ENCODE measurements at places on chromosomes 12 and 14.

- DNase-seq, result no peak
These were observed 1.0 kb downstream of the NACA start for GRCh38 chr12:56723889-56724700.

DNA sequence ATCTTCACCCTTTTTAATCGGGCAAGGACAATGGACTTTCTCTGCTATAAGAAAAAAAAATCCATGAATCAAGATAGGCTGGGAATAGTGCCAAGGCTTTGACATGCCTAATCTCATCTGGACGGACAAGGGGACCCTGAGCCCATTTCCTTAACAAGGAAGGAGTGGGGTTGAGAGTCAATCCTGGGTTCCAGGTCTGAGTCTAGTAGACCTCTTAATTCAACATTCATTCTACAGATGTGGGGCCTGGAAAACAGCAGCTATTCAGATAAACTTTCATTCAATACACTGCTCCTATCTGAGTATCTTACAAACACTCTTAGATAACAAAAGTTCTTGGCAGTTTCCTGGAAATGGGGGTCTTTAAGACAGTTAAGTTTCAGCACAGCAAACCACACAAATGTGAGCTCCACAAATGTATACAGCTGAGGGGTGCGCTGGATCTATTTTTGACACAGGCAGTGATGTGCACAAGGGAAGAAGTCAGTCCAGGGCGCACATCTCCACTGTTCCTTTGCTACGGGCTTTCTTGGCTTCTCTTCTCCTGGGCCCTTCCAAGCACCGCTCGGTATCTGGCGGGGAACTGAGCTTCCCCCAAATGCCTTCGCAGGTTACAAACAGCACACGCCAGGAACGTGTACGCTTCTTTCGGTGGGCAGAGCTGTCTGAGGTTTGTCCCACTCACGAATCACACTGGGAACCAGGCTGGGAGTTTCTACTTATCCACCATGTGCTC is 82.2 kb upstream of the GPR68 start:
- no peak for DNase-seq

GRCh38 chr14:48401321-48401720 is 725.9 kb upstream of the MDGA2 start:
- no peak for DNase-seq

DNA sequence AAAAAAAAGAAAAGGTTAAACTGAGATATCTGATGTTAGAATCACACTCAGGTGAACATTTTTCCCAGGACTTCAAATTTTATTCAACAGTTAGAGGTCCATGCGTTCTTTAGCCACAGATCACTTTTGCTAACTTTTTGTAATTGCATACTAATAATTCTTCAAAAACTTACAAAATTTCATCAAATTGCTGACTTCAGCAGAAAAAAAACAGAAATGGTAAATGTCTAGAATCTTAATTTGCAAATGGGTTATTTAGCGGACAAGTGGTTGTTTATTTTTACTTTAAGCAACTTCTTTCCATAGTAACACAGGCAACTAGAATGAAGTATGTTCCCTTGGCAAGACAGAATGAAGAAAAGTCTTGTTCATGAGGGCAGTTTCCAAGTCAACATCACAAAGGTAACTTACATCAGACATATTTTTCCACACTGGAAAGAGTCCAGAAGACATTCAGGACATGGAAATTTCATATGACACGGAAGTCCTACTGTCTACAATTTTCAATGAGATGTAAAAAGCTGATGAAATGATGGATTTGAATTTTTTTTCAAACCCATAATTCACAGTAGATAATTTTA is 62.5 kb upstream of the SOX5 start:
- DNase-seq, result no peak

DNA sequence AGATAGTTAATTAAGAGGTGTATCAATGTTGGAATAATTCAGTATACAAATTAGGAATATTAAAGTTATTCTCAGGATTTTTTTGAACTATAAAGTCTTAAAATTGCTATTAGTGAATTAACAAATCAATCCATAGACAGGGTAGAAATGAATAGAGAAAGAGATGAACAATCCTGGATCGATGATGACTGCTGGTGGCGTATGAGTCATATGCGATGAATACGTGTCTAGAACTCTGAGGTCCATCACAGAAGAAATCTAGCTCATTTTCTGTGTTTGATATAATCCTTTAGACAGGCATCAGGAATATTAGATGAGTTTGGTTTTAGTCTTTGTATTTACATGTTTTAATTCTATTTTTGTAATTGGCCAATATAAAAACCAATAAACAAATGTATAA is 85.4 kb upstream of the RTL1 start:
- DNase-seq, result no peak

DNA sequence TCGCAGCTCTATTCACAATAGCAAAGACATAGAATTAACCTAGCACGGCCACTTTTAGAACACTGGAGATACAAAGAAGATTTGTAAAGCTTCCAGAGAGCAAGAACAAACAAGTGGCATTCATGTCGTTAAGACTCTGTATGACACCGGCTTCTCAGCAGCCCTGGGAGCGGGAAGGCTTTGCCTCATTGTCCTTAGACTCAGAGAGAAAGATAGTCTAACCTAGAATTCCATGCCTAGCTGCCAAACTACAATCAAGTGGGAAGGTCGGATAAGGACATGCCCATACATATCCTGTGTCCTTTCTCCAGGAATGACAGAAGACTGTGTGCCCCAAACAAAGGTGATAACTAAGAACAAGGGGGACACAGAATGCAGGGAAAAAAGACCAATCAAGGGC is 1038.3 kb downstream of the BCL11B start:
- DNase-seq, result no peak

DNA sequence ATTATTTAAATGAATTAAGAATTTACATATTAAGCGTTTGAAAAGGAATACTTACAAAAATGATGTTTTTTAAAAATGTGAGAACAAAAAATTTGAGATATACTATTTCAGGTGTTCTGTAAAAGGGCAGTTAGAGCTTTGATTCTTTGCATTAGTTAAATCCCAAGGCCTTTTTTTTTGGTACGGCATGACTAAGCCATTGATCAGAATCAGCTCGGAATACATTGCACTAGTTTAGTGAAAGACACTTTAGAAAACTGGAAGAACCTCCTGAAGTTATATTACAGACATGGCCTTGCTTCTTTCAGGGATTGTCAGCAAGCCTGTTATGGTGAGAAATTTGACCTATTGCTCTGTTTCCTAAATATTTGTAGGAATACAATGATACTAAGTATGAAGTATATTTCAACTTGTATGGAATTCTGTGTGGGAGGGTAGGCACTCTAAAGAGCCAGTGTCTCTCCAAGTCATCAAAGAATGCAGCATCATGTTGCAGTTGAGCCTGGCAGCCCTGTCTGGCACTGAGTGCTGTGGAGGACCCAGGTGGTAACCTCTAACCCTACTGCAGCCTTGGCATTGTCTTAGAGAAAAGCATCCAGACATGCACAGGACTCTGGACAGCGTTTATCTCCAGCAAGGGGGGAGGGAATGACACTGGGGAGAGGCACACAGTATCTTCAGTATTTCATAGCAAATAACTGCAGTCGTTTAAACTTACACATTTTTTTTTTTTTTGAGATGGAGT is 1.5 kb downstream of the KLC1 start:
- DNase-seq, result no peak

DNA sequence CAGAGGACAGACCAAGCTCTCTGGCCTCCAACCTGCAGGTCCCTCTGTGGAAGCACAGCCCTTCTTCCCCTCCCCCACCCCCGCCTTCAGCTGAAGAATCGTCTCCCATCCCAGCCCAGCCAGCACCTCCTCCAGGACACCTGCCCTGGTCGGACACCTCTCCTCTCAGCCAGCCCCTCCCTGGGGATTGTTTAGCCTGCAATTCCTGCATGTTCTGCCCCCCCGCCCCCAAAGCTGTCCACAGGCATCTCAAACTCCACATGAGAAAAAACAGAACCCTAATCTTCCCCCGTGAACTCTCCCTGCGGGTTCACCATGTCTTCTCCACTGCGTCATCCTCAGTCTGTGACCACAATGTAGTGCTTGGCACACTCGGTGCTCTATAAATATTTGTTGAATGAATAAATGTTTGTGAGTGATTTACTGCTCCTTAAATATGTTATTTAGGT is 24.1 kb downstream of the PRIMA1 start:
- DNase-seq, result no peak

DNA sequence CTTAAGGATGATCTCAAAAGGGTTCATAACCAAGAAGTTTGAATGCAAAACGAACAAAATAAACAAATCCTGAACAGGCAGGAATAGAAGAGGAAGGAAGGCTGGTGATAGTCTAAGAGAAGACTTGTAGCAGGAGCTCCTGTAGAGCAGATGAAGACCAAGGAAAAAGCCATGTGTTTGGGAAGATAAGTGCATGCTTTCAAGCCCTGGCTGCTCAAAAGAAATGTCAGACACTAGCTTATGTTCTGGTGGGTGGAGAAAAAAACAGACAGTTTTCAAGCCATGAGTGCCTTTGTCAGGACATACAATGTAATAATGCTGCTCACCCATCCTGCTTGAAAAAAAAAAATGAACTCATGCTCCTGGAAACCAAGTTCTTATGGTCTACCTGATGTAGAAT is 27.4 kb downstream of the TAOK3 start:
- DNase-seq, result no peak

DNA sequence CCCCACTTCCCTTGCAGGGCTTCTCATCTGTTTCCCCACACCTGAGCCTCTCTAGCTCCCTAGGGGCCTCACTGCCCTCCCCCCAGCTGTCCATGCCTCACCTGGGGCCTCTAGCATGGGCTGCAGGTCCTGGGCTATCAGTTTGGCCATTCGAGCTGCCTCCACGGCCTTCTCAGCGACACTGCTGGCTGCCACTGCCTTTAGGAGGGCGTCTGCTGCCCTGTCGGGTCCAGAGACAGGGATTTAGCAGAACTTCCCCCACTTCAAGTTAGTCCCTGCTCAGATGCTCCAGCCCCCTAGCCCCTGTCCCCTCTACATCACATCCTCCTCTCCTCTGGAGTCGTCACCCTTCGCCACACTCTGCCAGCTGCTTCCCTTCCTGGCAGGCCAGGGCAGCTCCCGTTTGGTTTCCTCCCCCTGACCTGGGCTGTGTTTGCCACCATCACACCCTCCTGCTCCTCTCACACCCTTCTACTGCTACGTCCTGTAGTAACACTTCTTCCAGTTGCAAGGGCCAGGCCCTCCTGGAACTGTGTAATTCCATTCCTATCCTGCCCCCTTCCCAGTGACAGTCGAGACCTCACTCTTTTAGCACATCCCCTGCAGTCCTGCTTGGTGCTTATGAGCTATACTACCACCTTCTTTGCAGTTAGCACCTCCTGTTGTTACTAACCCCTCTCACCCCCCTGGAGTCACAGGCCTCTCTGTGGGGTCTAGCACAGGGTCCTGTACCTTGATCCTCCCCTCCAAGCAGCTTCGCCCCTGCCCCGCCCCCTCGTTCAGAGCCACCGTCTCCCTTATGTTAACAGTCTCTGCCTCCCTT is 4.3 kb upstream of the AP1G2 start:
- DNase-seq, result no peak

GRCh38 chr12:92425165-92425564 is 277.6 kb upstream of the PLEKHG7 start:
- no peak for DNase-seq

GRCh38 chr14:96663491-96664067 is 133.6 kb upstream of the VRK1 start:
- no peak for DNase-seq

DNA sequence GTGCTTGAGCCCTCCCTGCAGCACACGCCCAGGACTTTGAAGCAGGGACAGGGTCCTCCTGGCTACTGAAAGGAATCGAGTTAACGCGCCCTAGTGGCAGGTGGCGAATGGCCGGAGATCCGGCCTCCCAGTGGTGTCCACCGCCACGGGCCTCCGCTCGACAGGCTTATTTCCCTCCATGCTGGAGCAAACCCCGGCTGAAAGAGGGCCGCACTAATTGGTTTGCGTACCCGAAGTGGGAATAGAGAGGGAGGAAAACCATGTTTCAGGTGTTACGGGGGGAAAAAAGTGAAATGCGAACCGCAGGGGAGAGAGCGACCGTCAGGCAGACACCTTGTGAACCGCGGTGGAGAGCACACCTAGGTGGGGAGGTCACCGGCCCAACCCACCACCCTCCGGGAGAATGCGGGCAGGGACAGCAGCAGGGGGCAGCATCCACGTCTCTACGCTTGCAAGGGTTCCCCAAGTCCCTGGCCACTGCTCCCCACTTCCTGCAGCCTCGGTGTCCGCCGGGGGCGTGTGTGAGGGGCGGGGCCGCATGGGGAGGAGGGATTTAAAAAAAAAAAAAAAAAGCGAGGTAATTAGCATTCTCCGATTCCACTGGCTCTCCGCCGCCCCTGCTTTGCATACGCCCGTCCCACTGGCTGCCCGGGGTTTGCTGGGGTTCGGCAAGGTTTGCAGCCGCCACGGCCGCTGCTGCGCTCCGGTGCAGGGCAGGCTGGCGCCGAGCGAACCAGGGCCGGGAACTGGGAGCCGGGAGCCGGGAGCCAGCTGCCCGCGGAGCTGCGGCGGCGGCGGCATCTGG is 224.6 kb upstream of the CRY1 start:
- peak; percentile 79 for DNase-seq

DNA sequence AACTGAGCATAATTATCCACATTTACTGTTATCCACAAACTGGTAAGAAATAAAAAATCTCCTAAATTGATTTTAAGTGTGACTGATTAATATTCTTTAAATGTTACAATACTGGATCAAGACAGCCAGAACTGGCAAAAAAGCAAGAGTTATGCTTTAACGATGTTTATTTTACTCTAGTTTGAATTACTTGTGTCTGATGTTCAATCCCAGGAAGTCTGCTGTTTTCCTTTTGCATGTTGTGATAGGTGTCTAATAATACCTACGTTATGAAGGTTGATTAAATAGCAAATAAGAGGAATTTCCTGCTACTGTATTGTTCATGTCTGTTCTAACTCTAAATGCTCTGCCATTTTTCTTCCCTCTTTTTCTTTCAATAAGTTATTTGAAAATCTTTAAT is 34.4 kb upstream of the OTOGL start:
- no peak for DNase-seq

- no peak for DNase-seq
These were observed 53.7 kb downstream of the GPR68 start for GRCh38 chr14:91190853-91191252.

DNA sequence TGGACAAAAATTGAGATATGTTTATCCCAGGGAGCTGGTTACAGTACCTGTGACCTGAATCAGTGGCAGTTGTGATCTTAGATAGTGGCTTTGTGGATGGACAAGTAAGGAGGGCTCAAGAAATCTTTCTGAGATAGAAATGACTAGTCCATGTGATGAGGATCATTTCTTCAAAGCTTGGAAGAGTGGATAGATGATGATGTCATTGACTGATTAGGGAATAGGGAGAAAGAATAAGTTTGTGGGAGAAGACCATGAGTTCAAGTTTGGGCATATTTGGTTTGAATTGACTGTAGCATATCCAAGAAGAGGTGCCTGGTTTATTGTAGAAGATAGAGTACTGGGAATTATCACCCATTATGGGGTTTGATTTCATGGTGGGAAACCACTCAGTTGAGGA is 336.7 kb upstream of the PRICKLE1 start:
- no peak for DNase-seq

GRCh38 chr12:27812502-27812901 is 32.5 kb upstream of the MANSC4 start:
- DNase-seq, result no peak

GRCh38 chr14:91888641-91889476 is 21.5 kb upstream of the TC2N start:
- DNase-seq, result no peak

- DNase-seq, result no peak
These were observed 10.4 kb upstream of the ACVR1B start for GRCh38 chr12:51941011-51941581.

- no peak for DNase-seq
These were observed 36.1 kb downstream of the CPSF6 start for GRCh38 chr12:69275471-69275891.

GRCh38 chr12:32877601-32878459 is 18.7 kb downstream of the PKP2 start:
- no peak for DNase-seq

GRCh38 chr12:34393086-34393820 is 371.0 kb downstream of the ALG10 start:
- DNase-seq, result no peak
